ENCODE measurements at places on chromosomes 1 and 21. TPM values are rescaled to one million over a fixed set of nuclear protein-coding genes. Genes with fewer than 3 reads are reported as not detected.

ATP1A4 gene
- total RNA-seq = 0.50 TPM

GRCh38 chr1:174995916-174996315 is 3.8 kb upstream of the CACYBP start:
- no peak for ATAC-seq

DNA sequence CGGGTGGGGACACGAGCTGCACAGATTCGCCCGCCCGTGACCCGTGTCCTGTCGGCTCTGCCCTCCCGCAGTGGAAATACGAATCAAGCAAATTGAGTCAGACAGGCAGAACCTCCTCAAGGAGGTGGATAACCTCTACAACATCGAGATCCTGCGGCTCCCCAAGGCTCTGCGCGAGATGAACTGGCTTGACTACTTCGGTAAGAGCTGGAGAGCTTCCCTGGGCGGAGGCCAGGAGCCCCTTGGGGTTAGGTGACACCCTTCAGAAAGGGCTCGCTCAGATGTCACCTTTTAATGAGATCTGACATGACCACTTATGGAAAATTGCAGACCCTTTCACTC is 489 bp downstream of the CDCA8 start:
- no peak for ATAC-seq

DNA sequence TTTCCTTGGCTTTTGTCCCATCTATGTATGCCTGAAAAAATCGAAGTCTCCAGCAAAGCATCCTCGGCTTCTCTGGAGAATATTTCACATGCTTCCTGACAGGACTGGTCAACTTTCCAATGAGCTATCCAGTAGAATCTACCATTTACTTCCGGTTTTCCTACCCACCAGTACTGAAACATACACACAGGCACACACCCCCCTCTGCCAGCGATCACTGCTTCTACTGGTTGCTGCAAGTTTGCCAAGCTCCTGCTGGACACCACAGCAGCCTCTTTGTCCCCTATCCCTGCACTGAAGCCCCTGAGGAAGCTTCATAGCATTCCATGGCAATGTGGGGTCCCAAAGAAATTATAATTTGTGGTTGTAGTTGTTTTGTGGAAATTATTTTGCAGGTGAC is 536.8 kb downstream of the MATN1 start:
- no peak for ATAC-seq

ACOT7 gene
- total RNA-seq = 71.2 TPM

GRCh38 chr21:45078371-45078770 is 4.0 kb downstream of the ADARB1 start:
- no peak for ATAC-seq

- no peak for ATAC-seq
Observed at GRCh38 chr1:199545780-199546179, 481.7 kb upstream of the NR5A2 start.

DNA sequence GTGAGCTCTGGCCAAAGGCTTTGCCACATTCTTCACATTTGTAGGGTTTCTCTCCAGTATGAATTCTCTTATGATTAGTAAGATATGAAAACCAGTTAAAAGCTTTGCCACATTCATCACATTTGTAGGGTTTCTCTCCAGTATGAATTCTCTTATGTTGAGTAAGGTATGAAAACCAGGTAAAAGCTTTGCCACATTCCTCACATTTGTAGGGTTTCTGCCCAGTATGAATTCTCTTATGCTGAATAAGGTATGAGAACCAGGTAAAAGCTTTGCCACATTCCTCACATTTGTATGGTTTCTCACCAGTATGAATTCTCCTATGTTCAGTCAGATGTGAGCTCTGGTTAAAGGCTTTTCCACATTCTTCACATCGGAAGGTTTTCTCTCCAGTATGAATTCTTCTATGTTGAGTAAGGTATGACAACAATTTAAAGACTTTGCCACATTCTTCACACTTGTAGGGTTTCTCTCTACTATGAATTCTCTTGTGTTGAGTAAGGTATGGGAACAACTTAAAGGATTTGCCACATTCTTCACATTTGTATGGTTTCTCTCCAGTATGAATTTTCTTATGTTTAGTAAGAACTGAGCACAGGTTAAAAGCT is 20.7 kb downstream of the ZNF695 start:
- ATAC-seq = no peak

EFHD2 gene
- total RNA-seq = 14.3 TPM

GRCh38 chr1:183370399-183371058 is 47.7 kb downstream of the NMNAT2 start:
- ATAC-seq = no peak

Measured in motor neuron (in vitro differentiated cells).